ENCODE measurements at places on chromosomes 4 and X.

DNA sequence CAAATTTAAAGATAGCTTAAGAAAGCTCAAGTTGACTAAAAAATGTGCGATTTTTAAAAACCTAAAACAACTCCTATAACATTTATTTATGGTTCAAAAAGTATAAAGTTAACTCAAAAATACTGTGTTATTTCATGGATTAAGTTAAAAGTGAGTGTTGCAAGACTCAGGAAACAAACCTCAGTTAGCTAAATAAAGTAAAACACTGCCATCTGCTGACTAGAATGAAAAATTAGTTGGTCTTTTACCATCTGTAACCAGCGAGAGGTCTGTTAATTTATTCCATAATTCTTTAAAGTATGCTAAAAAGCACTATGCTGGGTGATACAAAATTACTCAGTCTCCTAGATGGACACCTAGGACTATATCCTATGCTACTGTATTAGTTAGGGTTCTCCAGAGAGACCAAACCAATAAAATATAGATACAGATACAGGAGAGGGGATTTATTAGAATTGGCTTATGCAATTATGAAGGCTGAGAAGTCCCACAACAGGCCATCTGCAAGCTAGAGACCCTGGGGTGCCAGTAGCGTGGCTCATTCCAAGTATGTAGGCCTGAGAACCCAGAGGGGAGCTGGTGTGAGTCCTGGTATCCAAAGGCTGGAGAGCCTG, 4.9 kb upstream of the WDFY3 start:
- DNase-seq: peak; percentile 32

- DNase-seq: no peak
These were observed 1.5 kb downstream of the QRFPR start for GRCh38 chr4:121379276-121379675.

DNA sequence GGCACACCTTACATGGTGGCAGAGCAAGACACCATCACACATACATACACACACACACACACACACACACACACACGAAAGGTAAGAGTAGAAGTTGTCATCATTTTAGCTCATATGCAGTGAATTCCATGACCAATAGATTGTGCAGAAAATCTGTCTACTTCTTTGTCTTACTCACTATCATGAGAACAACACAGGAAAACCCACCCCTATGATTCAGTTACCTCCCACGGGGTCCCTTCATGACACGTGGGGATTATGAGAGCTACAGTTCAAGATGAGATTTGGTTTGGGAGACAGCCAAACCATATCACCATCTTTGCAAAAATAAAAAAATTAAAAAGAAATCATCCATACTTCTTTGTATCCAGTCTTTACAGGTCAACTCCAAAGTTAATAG, 221.1 kb downstream of the BMPR1B start:
- DNase-seq: peak; percentile 22

- DNase-seq: peak; percentile 51
These were observed 18.3 kb downstream of the GAB3 start for GRCh38 chrX:154732421-154733065.

GRCh38 chrX:153953342-153953830, 8.9 kb upstream of the RENBP start:
- peak; percentile 9 for DNase-seq
